ENCODE measurements at places on chromosomes 5 and 9. TPM values are rescaled to one million over a fixed set of nuclear protein-coding genes. Genes with fewer than 3 reads are reported as not detected.

Gene INSL4
- not detected for total RNA-seq

Gene ZNF608
- total RNA-seq = 18.2 TPM

Gene EEIG1
- total RNA-seq = 12.1 TPM

Gene RMND5B
- total RNA-seq = 28.8 TPM

Gene CDH9
- total RNA-seq = not detected

Gene BRINP1
- not detected for total RNA-seq

Gene ABCA1
- 13.1 TPM for total RNA-seq

Gene SLC24A2
- total RNA-seq = not detected

Gene PRDM9
- not detected for total RNA-seq

Gene SPATA31C1
- total RNA-seq = not detected

Gene SEPTIN8
- 47.9 TPM for total RNA-seq

Gene AK8
- not detected for total RNA-seq

Gene SPZ1
- total RNA-seq = not detected

Gene TXNDC8
- total RNA-seq = not detected

Gene ZNF483
- 2.9 TPM for total RNA-seq

Gene LMBRD2
- 5.9 TPM for total RNA-seq

Gene EMB
- total RNA-seq = 0.10 TPM

Gene ST6GALNAC6
- total RNA-seq = 46.1 TPM

Gene NPR2
- 5.8 TPM for total RNA-seq

Gene PCDHB16
- total RNA-seq = 0.65 TPM

Gene SLC36A2
- total RNA-seq = not detected

Gene C5orf58
- not detected for total RNA-seq

Gene ADRB2
- 6.5 TPM for total RNA-seq

Gene PCDHB14
- 0.98 TPM for total RNA-seq

Gene PCDHB13
- 1.3 TPM for total RNA-seq

Gene LURAP1L
- total RNA-seq = 2.3 TPM

Gene SPOCK1
- total RNA-seq = 135 TPM

Gene DMGDH
- total RNA-seq = 0.33 TPM

Gene PCDHGA2
- total RNA-seq = 1.6 TPM

Gene SLC6A19
- total RNA-seq = not detected

Gene AQP7
- total RNA-seq = 0.19 TPM

Gene OR2S2
- not detected for total RNA-seq

Gene PALM2AKAP2
- under 0.01 TPM for total RNA-seq

Gene ZNF484
- 10.8 TPM for total RNA-seq

Gene IQGAP2
- 2.3 TPM for total RNA-seq

All from vein endothelial cell (primary cell).